ENCODE measurements at places on chromosomes 3 and 15.

DNA sequence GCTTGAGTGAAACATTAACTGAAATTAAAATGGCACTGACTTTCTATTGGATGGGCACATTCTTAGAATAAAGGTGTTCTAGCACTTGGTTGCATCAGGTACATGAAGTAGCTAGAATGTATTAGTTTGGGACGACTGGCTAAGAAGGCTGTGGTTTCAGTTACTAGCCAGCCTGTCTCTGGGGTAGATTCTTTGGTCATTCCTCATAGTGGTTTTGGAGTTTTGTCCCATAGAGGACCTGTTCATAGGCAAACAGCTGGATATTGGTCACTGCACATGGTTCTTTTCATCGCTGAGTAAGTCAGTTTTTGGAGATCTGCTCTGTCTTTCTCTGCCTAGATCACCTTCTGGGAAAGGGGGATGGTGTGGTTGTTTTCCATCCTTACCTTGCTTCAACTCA is 55.3 kb downstream of the ADAMTSL3 start:
- no peak overlapping the region for H3K27ac ChIP-seq
- no peak overlapping the region for H3K4me3 ChIP-seq
- DNase-seq, result no peak
- H3K36me3 ChIP-seq, result no peaks in the 10 kb centered on the region
- H3K27me3 ChIP-seq, result no peaks in the 10 kb centered on the region

- H3K27me3 ChIP-seq, result no peaks in the 10 kb centered on the region
- H3K4me1 ChIP-seq, result no peaks in the 10 kb centered on the region
- no peak for DNase-seq
- H3K4me3 ChIP-seq, result no peak overlapping the region
- H3K36me3 ChIP-seq, result no peaks in the 10 kb centered on the region
- no peak overlapping the region for H3K27ac ChIP-seq
These were observed 58.0 kb upstream of the CRTC3 start for GRCh38 chr15:90471769-90472168.

- peaks cover 4% of the 10 kb centered on the region for H3K4me1 ChIP-seq
- no peaks in the 10 kb centered on the region for H3K27me3 ChIP-seq
- no peaks in the 10 kb centered on the region for H3K36me3 ChIP-seq
- DNase-seq, result no peak
- H3K27ac ChIP-seq, result no peak overlapping the region
These were observed 97.1 kb upstream of the NR2E3 start for GRCh38 chr15:71713191-71713809.

- H3K36me3 ChIP-seq, result no peaks in the 10 kb centered on the region
- no peak overlapping the region for H3K4me3 ChIP-seq
- H3K4me1 ChIP-seq, result no peaks in the 10 kb centered on the region
- H3K27ac ChIP-seq, result peak overlapping the region; percentile 70
These were observed 18.5 kb downstream of the ZNF710 start for GRCh38 chr15:90019611-90020010.

DNA sequence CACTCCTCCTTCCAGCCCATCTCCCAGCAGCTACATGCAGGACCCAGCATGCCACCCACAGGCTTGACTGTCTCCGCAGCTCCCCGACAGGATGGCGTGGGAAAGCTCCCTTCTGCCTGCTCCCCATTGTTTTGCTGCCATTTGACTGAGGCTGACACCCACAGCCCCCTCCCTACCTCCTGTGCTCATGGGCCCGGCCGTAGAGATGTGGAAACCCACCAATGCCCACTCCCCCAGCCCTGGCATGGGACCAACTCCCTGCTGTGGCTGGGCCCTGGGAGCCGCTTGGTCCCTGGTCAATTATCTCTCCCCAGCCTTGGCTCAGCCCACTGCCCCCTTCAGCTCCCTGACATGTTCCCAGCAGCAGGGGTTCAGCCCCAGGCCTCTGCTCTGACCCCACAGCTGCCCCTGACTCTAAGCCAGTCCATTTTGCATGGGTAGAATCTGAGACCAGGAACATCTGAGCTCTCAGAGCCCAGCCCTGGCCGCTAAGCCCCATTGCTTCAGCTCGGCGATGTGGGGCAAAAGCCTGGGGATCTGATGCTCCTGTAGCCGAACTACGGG is 8.2 kb downstream of the C3orf22 start:
- H3K4me1 ChIP-seq, result no peaks in the 10 kb centered on the region
- no peak overlapping the region for H3K27ac ChIP-seq
- DNase-seq, result peak; percentile 4
- no peaks in the 10 kb centered on the region for H3K27me3 ChIP-seq
- no peaks in the 10 kb centered on the region for H3K36me3 ChIP-seq

DNA sequence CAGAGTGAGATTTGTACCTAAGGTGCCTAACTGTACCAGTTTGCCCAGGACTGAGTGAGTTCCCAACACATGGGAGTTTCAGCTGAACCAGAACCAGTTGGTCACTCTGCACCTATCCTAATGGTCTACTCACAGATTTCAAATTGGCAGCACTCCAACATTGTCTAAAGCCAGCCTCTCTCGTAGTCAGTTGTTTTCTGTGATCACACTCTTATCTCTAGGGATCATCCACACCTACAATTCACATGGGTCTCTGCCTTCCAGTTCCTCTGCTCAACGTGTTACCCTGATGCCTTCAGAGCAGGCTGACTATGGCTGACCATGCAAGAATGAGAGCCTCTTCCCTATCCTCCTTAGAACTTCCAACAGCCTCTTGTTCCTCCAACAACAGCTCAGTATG is 624.8 kb downstream of the NTRK3 start:
- no peak overlapping the region for H3K4me3 ChIP-seq
- no peaks in the 10 kb centered on the region for H3K27me3 ChIP-seq
- H3K27ac ChIP-seq, result no peak overlapping the region
- no peak for DNase-seq
- H3K36me3 ChIP-seq, result no peaks in the 10 kb centered on the region

DNA sequence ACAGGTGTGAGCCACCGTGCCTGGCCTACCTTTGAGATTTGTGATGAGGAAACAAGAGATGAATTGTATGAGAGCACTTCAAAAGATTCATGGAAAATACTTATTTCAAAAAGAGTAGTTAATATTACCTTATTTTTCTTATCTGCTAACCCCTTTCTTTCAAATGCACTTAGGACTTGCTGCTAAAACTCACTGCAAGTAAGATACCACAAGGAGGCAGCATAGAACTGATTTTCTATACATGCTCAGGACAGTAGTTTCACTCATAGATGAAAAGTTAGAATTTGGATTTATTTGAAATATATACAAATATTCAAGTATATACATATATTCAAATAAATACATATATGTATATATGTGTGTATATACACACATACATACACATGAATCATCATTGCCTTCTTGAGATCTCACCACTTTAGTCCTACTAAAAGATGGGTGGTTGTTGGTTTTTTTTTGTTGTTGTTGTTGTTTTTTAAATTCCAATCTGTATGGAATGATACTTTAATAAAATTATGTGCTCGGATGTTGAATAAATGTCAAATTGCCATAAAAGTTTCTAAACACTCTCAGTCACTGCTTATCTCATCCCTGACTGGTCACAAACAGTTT is 2.4 kb downstream of the CCNDBP1 start:
- no peak overlapping the region for H3K27ac ChIP-seq
- no peaks in the 10 kb centered on the region for H3K36me3 ChIP-seq
- peaks cover 16% of the 10 kb centered on the region for H3K4me1 ChIP-seq
- H3K4me3 ChIP-seq, result no peak overlapping the region
- no peaks in the 10 kb centered on the region for H3K27me3 ChIP-seq

- no peaks in the 10 kb centered on the region for H3K36me3 ChIP-seq
- H3K27ac ChIP-seq, result no peak overlapping the region
- H3K4me3 ChIP-seq, result no peak overlapping the region
- peaks cover 7% of the 10 kb centered on the region for H3K27me3 ChIP-seq
These were observed 5.2 kb upstream of the CPLX3 start for GRCh38 chr15:74821091-74821789.

DNA sequence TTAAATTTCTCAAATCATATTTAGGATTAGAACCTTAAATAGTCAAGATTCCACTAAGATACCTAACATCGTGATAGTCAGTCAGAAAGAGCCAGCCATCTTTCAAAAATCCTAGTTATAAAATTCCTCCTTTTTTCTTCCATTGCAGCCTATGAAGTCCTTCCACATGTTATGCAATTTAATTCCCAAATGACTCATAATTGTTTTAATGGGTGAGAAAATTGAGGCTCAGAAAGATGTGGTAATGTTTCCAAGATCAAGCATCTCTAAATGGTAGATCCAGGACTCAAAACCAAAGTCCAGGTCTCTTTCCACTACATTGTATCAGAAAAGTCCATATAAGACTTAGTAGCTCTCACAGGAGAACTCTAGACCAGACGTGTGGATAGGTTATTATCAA is 9.5 kb downstream of the CFAP44 start:
- no peak overlapping the region for H3K27ac ChIP-seq
- no peak for DNase-seq
- no peaks in the 10 kb centered on the region for H3K4me1 ChIP-seq

- H3K27me3 ChIP-seq, result peaks cover 36% of the 10 kb centered on the region
- H3K4me3 ChIP-seq, result no peak overlapping the region
- no peak overlapping the region for H3K27ac ChIP-seq
These were observed 9.5 kb downstream of the WNT5A start for GRCh38 chr3:55477306-55478303.

DNA sequence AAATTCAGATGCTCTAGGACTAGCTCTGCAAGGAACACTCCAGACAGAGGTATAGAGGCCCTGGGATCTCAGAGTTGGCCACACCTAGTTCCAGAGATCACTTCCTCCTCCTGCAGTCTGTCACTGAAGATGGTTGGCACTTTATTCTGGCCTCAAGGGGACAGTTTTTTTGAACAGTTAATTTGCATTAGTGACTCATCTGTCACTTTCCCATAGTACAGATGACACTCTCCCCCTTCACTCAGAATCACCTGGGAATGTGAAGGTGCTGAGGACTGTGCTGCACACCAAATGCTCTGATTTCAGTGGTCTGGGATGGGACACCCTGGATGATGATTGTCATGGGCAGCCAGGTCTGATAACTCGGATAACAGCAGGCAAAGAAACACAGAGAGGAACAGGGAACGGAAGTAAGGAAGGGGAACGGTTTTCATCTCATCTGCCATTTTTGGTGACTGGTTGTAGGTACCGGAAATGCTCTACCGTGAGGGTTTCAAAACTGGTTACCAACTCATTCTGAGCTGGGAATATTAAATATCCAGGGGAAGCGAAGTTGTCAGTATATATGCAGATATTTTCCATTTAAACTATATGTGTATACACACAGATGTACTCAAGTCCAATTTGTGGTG is 232.5 kb upstream of the ST8SIA2 start:
- no peak overlapping the region for H3K4me3 ChIP-seq
- H3K36me3 ChIP-seq, result no peaks in the 10 kb centered on the region
- H3K27me3 ChIP-seq, result no peaks in the 10 kb centered on the region
- DNase-seq, result no peak
- peaks cover 25% of the 10 kb centered on the region for H3K4me1 ChIP-seq
- H3K27ac ChIP-seq, result no peak overlapping the region

GRCh38 chr3:45599984-45600650 is 5.6 kb downstream of the LIMD1 start:
- no peak overlapping the region for H3K4me3 ChIP-seq
- no peaks in the 10 kb centered on the region for H3K36me3 ChIP-seq
- H3K27ac ChIP-seq, result peak overlapping the region; percentile 93
- H3K4me1 ChIP-seq, result peaks cover 59% of the 10 kb centered on the region

DNA sequence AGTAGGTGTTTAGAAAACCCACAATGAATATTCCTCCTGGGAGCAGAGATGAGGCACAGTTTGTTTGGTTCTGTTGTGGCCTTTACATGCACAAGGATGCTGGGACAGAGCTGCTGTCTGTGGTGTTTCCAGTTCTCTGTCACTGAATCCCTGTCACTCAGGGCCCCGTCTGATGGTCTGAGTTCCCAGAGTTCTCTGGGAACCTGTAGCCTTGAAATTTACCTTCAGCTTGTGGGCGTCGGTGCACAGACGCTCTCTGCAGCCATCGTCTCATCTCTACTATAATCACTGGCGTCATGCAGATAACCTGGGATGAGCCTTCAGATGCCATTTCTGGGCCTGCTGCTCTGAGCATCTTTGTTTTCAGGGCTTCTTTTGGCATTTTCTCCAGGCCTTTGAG is 81.9 kb downstream of the LRRK1 start:
- no peaks in the 10 kb centered on the region for H3K4me1 ChIP-seq
- H3K4me3 ChIP-seq, result no peak overlapping the region
- H3K36me3 ChIP-seq, result no peaks in the 10 kb centered on the region
- H3K27ac ChIP-seq, result no peak overlapping the region
- DNase-seq, result peak; percentile 2

DNA sequence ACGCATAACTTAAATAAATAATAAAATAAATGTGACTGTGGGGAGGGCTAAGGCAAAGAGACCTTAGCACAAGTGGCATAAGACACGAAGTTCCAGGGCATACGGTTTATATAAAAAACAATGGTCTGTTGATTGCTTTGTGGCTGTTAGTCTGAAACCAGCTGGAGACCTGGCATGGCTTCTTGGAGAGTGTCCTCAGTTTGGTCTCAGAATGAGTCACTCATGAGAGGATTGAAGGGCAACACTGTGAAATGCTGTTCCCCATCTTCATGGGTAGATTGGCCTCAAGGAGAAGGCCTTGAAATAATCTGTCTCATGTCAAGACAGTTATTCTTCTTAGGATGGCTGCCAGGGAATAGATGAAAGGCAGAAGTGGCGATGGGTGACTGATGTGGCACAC is 62.2 kb downstream of the SOX2 start:
- no peak overlapping the region for H3K4me3 ChIP-seq
- DNase-seq, result no peak
- no peak overlapping the region for H3K27ac ChIP-seq
- H3K27me3 ChIP-seq, result no peaks in the 10 kb centered on the region
- H3K36me3 ChIP-seq, result no peaks in the 10 kb centered on the region

- DNase-seq, result peak; percentile 78
- no peak overlapping the region for H3K4me3 ChIP-seq
- H3K27ac ChIP-seq, result peak overlapping the region; percentile 75
- peaks cover 82% of the 10 kb centered on the region for H3K4me1 ChIP-seq
- H3K27me3 ChIP-seq, result no peaks in the 10 kb centered on the region
These were observed 29.9 kb upstream of the FLNB start for GRCh38 chr3:57978316-57978715.

DNA sequence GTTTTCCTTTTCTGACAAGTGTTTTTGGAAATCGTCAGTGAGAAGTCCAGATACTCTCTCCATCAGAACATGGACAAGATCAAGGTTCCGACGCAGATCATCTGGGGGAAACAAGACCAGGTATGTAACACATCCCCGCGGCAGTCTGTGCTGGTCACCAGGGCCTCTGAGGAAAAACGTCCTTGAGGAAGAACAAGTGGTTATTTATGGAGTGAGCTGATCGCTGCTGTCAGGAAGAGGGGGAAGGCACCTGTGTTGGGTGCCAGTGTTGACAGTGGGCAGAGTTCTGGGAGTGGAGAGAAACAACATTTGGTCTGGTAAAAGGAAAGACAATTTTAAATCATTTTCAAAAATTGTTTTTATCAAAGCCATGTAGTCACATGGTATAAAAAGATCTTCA is 20.7 kb upstream of the RPP14 start:
- H3K36me3 ChIP-seq, result no peaks in the 10 kb centered on the region
- H3K4me3 ChIP-seq, result no peak overlapping the region
- no peak overlapping the region for H3K27ac ChIP-seq
- no peak for DNase-seq
- H3K27me3 ChIP-seq, result no peaks in the 10 kb centered on the region
- H3K4me1 ChIP-seq, result no peaks in the 10 kb centered on the region

DNA sequence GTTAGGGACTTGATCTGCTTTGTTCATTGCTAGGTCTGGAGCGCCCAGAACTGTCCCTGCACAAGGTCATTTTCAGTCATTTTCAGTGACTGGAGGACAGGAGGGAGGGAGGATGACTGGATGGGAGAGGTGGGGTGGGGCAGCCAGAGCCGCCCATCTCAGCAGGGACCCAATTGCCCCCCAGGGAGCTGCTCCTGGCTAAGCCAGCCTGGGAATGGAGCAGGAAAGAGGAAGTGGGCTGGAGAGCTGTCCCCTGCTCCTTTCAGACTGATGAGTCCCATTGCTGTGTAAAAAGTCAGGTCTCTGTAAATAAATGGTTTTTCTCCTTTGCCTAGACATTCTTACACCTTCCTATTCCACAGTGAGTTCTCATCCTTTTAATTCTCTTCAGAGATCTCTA is 98.4 kb upstream of the RAD18 start:
- no peaks in the 10 kb centered on the region for H3K4me1 ChIP-seq
- no peaks in the 10 kb centered on the region for H3K36me3 ChIP-seq
- no peak overlapping the region for H3K27ac ChIP-seq

Measured in transverse colon (tissue), 4 donors.